ENCODE measurements at places on chromosomes 12 and 14.

DNA sequence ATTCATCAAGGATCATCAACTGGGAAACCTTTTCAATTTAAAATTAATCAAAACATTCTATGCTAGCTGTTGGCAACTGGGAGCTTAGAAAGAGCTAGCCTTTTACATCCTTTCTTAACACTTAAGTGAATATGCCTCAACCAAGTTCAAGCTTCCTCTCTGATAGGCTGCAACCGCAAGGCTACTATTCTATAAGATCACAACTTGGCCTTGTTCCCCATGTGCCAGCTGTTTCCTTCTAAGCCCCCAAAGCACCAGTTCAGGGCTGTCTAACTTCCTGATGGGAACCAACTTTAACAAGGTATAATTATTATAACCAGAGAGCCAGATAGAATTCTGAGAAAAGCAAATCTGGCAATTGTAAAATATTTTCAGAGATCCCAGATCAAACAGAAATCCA is 37.0 kb downstream of the KCNC2 start:
- no peak for DNase-seq

GRCh38 chr12:105982022-105982421 is 156.7 kb downstream of the NUAK1 start:
- DNase-seq: no peak

- DNase-seq: no peak
These were observed 78.8 kb upstream of the BCL11B start for GRCh38 chr14:99350751-99351150.

DNA sequence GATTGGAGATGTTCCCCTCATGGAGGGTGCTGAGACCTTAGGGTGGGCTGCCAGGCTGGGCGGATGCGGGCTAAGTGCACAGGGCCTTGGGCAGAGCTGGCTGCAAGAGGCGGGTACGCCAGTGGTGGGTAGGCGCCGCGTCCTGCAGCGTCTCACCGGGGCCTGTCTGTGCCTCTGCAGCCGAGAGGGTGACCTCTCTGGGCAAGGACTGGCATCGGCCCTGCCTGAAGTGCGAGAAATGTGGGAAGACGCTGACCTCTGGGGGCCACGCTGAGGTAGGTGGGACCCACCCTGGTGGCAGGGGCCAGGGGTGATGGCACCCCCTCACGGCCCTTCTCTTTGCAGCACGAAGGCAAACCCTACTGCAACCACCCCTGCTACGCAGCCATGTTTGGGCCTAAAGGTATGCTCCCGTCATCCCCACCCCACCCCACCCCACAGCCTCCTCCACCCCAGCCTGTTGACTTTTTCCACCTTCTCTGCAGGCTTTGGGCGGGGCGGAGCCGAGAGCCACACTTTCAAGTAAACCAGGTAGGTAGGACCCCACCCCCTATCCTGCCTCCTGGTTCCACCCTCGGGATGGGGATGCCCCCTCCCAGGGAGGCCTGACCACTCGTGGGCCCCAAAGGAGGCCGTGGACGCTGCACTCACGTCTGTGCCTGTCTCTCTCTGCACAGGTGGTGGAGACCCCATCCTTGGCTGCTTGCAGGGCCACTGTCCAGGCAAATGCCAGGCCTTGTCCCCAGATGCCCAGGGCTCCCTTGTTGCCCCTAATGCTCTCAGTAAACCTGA is 1.5 kb downstream of the CRIP1 start:
- peak; percentile 48 for DNase-seq

DNA sequence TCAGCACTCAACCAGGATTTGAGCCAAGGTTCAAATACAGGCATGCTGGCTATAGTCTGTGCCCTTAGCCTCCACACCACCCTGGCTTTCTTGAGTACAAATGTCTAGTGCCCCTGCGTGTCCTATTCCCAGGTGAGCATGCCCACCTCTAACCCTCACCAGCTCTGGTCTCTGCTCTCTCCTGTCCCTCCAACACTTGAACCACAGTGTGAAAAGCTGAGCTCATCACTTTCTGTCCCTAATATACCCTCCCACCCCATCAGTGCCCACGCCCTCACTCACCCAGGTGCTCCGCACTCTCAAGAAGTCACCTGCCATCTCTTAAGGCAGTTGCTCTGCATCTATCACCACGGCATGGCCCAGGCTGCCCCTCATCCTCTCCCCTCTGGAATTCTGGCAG is 7.0 kb upstream of the KRT71 start:
- no peak for DNase-seq

GRCh38 chr12:113142886-113143332 is 6.6 kb upstream of the CFAP73 start:
- no peak for DNase-seq

GRCh38 chr14:73248108-73248868 is 11.0 kb downstream of the PAPLN start:
- no peak for DNase-seq

DNA sequence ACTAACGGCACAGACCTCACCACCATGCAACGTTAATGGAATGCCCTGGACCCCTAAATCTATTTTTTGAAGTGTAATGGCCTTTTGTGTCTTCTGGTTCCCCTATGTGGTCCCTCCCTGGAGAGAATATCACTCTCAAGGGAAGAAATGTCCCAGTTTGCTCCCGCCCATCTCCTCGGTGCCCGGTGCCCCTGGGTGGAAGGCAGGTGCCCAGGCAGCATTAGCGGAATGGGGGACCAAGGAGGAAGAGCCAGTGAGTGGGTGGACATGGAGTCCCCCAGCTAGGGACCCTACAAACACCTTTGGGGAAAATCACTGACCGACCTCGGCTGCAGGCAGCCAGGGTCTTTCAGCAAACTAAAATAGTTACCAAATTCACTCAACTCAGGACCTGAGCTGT is 212.1 kb upstream of the RTL1 start:
- no peak for DNase-seq

GRCh38 chr12:111812881-111813741 is 28.9 kb upstream of the MAPKAPK5 start:
- DNase-seq: peak; percentile 67

DNA sequence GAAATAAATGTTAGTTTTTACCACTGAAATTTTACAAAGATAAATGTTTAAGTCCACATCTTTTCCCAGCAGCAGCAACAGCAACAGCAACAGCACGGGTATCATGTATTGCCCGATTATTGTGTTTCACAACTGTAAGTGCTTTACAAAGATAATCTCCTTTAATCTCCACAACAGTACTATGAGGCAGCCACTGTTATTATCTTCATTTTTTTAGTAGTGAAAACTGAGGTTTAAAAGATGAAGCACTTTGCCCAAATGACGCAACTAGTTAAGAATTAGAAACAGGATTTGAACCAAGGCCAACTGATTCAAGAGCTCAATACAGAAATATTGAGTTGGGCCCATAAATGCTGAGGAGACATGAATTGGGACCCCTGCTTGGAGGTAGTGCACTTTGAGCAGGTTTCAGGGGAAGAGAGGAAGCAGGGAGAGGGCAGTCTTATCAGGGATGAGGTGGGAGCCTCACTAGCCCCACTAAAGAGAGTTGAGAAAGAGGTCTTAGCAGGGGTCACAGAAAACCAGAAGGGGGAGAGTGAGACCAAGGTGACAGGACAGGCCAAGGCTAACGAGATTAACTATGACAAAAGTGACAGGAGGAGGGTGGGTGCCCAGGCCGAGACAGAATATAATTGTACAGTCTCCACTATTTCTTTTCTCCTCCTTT is 15.3 kb downstream of the KRT2 start:
- no peak for DNase-seq

- DNase-seq: no peak
These were observed 65.2 kb downstream of the SRGAP1 start for GRCh38 chr12:63909746-63910145.

- DNase-seq: no peak
These were observed 52.9 kb downstream of the GNS start for GRCh38 chr12:64706306-64706705.

DNA sequence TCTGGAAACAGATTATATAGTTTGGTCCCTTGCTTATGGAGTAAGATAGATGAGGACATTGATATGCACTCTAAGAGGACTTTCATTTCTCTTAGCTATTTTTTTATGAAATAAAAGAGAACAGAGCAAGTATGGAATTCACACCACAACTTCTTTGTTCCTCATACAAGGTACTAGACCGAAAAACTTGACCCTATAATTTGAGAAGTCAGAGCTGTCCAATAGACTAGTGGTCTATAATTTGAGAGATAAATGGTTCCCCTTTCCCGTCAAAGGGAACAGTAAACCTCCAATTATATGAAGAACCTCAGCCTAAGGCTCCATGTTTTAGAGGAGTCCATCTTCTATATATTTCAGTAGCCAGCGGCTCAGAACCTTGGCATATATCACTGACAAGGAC is 58.5 kb upstream of the HIF1A start:
- DNase-seq: no peak

GRCh38 chr14:61589691-61590581 is 105.4 kb upstream of the HIF1A start:
- DNase-seq: no peak

DNA sequence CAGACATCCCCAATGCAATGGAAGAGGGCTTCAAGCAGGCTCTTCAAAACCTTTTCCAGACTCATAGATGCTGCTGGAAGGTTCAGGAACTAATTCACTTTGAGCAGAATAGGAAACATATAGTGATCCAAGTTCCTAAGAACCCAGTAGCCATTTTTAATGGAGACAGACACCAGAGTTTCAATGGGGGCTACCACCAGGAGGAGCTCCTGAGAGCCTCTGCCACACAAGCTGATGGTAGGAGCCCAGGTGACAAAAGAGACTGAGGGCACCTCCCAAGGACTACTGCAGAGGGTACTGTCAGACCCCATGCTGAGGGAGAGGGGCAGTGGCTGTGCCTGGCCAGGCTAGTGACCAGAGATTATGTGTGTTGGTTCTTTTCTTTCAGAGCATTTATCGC is 45.9 kb downstream of the IFNG start:
- DNase-seq: peak; percentile 44

DNA sequence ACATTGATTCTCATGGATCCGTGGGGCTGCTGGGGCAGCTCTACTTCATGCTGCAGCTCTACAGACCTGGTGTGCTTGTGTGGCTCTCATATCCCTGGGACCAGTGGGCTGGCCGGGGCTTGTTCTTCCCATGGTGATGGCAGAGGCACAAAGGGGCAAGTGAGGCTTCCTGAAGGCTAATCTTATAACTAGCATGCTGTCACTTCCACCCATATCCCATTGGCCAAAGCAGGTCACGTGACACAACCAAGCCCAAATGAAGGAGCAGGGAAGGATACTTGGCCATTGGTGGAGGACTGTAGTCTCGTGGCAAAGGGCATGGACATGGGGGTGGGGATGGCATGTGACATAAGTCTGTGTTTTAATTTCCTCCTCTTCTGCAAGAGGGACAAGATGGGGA is 9.9 kb downstream of the PLBD2 start:
- DNase-seq: no peak

DNA sequence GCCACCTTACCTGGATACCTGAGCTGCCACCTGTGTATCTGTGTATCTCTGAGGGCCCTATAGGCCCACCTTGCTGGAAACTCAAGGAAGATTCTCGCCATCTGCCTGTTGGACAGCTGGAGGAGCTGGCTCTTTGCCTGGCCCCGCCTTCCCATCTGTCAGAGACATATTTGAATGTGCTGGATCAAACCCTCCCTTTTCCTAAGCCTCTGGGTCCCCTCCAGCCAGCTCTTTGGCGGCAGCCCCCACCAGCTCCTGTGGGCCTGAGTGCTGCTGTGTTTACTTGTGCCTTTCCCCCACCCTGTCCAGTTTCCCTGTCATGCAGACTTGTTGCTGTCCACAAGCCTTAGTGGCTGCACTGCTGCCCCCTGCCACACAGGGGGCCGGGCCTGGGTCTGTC is 55.9 kb upstream of the SRSF5 start:
- no peak for DNase-seq

- DNase-seq: no peak
These were observed 45.8 kb downstream of the ELK3 start for GRCh38 chr12:96239711-96240635.

DNA sequence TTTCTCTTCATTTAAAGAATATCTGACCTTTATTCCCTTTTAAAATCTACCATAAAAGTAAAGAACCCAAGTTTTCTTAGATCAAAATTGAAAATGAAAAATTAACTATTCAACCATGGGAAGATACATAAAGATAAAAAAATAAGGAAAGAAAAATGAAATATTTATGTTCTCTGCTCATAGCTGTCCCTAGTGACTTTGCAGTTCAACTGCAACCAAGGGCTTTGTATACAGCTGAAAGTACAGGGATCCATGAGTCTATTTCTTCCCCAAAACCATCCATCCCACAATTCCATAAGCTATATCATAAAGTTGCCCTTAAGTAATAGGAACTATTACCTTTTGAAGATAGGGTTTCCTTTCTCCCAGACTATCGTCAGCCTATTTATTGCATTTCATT is 113.1 kb downstream of the ITPR2 start:
- DNase-seq: no peak

DNA sequence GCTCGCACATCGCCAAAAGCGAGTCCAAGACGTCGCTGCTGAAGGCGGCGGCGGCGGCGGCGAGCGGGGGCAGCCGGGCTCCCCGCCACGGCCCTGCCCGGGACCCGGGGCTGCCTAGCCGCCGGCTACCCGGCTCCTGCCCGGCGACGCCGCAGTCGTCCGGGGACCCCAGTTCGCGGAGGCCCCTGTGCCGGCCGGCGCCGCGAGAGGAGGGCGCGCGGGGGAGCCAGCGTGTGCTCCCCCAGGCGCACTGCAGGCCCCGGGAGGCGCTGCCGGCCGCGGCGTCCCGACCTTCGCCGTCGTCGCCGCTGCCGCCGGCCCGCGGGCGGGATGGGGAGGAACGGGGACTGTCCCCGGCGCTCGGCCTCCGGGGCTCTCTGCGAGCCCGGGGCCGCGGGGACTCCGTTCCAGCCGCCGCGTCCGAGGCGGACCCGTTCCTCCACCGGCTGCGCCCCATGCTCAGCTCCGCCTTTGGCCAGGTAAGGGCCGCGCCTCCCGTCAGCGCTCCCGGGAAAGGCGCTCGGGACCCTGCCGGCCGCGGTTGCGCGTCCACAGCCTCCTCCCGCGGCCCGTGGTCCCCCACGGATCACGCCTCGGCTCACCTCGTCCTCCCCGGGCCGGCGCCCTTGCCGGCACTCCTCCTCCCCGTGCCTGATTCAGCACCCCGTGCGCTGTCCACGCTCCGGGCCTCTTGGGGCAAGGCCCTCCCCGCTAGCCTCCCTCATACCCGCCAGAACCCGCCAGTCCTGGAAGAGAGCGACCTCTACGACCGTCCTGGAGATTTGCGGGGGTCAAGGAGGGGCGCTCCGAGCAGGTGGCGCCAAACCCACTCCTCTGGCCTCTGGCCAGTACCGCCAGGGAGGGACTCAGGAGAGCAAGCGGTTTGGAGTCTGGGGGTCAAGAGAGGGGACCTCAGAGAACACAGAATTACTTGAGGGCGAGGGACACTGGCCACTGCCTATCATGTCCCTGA is 721 bp downstream of the CABP1 start:
- peak; percentile 23 for DNase-seq

GRCh38 chr12:129185855-129186254 is 332.6 kb downstream of the GLT1D1 start:
- DNase-seq: no peak

DNA sequence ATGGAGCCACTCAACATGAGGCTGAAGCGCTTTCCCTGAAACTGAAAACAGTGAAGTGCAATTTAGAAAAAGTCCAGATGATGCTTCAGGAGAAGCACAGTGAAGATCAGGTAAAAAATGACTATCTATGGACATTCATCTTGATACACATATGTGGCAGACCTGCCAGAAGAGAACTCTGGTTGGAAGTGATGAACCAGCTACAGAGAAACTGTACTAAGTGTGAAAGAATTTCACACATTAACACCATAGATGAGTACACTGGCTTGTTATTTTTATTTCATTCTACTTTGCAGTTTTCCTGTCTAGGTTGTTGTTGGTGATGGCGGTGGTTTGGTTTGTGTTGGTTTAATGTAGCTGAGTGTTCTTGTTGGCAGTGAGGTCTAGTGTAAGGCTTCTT is 174.7 kb downstream of the ESR2 start:
- no peak for DNase-seq

GRCh38 chr12:67640863-67641262 is 7.7 kb upstream of the DYRK2 start:
- DNase-seq: no peak

Measured in CD4-positive, alpha-beta T cell treated with Interleukin-4 for 4 hours (primary cell).